ENCODE measurements at places on chromosomes 4 and X. TPM values are rescaled to one million over a fixed set of nuclear protein-coding genes. Genes with fewer than 3 reads are reported as not detected.
A peak's percentile ranks its signal among the peaks of the same experiment; 100 is the strongest.

DNA sequence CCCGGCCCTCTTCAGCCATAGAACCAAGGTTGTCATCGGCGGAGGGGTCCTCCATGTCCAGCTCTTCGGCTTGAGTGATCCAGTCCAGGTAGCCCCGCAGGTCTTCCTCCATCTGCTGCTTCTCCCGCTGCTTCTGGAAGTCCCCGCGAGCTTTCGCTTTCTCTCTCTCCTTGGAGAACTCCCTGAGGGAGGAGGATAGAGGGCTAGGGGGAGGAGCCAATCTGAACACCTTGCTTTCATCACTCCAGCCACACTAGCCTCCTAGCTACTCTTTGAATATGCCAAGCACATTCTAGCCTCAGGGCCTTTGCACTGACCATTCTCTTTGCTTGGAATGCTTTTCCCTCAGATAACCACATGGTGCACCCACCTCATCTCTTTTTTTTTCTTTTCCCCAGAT is 6.2 kb downstream of the CACNA1F start:
- H3K27me3 ChIP-seq, result peaks cover 20% of the 10 kb centered on the region
- H3K4me3 ChIP-seq, result no peak overlapping the region
- H3K4me1 ChIP-seq, result peaks cover 6% of the 10 kb centered on the region
- H3K36me3 ChIP-seq, result no peaks in the 10 kb centered on the region
- no peak overlapping the region for H3K27ac ChIP-seq
- DNase-seq, result no peak

- H3K27me3 ChIP-seq, result no peaks in the 10 kb centered on the region
- no peak for DNase-seq
- H3K4me1 ChIP-seq, result peaks cover 2% of the 10 kb centered on the region
- H3K4me3 ChIP-seq, result no peak overlapping the region
- H3K36me3 ChIP-seq, result peaks cover 17% of the 10 kb centered on the region
Observed at GRCh38 chrX:14913241-14913640, 40.0 kb downstream of the MOSPD2 start.

DNA sequence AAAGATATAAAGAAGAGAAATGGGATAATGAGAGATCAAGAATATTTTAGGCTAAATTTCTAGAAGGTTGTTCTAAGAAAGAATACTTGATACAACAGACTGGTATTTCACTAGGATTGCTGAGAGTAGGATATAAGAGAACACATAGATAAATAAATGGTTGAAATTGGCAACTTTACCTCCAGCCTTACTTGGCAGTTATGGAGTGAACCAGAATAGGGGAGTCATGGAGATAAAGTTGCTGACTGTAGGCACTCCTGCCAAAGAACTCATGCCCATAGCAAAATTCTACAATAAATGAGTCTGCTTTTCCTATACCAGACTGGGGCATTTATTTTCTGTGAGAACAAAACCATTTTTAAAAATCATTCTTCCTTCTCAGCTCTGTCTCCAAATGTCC is 26.4 kb upstream of the MMRN1 start:
- H3K27me3 ChIP-seq, result no peaks in the 10 kb centered on the region
- peaks cover 3% of the 10 kb centered on the region for H3K36me3 ChIP-seq
- no peaks in the 10 kb centered on the region for H3K4me1 ChIP-seq
- H3K4me3 ChIP-seq, result no peak overlapping the region
- H3K27ac ChIP-seq, result no peak overlapping the region

- no peaks in the 10 kb centered on the region for H3K27me3 ChIP-seq
- peaks cover 13% of the 10 kb centered on the region for H3K36me3 ChIP-seq
- H3K4me1 ChIP-seq, result peaks cover 3% of the 10 kb centered on the region
- no peak for DNase-seq
- no peak overlapping the region for H3K4me3 ChIP-seq
Observed at GRCh38 chr4:182768838-182769237, 148.3 kb downstream of the DCTD start.

GRCh38 chrX:152038804-152039203 is 64.3 kb upstream of the GABRE start:
- H3K36me3 ChIP-seq, result peaks cover 2% of the 10 kb centered on the region
- H3K27me3 ChIP-seq, result no peaks in the 10 kb centered on the region
- no peak for DNase-seq
- H3K27ac ChIP-seq, result no peak overlapping the region

DNA sequence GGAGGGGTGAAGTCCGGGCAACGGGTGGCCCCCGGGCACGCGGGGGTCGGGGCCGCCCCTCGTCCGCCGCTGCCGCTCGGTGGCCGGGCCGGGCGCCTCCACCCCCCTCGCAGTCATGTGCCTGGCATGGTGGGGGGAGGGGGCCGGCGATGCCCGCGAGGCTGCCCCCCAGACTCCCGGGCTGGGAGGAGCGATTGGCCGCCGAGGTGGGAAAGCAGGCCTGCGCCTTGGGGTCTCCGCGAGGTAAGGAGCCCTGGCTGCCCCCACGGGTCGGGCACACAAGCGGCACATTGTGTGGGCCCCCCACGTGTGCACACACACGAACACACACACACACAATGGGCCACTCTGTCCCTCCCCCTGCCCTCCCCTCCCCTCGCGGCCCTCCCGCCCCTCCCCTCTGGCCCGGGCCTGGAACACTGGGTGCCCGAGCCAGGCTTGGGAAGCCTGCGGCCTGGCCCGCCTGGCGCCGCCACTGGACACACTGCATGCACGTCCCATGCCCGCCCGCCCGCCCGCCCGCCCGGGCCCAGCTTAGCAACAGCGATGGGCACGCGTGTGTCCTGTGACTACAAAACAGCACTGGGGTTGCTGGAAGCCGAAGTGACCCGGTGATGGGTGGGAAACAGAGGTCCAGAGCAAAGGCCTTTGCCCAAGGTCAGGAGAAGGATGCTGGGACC is 1.3 kb downstream of the SLC6A8 start:
- peak overlapping the region; percentile 57 for H3K4me3 ChIP-seq
- no peak for DNase-seq
- peaks cover 13% of the 10 kb centered on the region for H3K4me1 ChIP-seq
- no peak overlapping the region for H3K27ac ChIP-seq
- H3K36me3 ChIP-seq, result no peaks in the 10 kb centered on the region

GRCh38 chr4:5858020-5858769 is 34.7 kb downstream of the CRMP1 start:
- DNase-seq, result no peak
- no peaks in the 10 kb centered on the region for H3K36me3 ChIP-seq
- no peak overlapping the region for H3K27ac ChIP-seq
- H3K4me1 ChIP-seq, result no peaks in the 10 kb centered on the region
- peaks cover 4% of the 10 kb centered on the region for H3K27me3 ChIP-seq

DNA sequence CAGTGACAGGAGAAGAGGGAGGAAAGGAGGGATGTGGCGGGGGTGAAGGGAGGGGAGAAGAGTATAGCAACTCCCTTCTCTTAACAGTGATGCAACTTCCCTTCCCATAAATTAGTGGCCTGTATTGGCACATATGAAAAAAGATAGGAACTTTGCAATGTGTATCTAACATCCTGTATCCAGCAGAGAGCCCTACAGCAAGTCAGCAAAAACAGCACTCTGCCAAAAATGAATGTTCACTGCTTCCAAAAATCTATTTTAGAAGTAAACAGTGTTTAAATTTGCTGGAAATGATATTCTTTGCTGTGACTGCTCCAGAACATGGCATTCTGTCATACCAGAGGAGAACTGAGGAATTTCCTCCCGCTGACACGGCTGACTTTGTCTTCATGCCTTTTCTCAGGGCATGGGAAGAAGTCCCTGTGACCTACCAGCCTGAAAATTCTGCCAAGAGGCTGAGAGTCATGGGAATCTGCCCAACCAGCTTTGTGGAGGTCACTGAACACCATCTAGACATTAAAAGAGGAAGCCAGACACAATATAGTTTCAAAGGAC is 343.4 kb upstream of the RASGEF1B start:
- no peak for DNase-seq
- no peaks in the 10 kb centered on the region for H3K36me3 ChIP-seq
- H3K27ac ChIP-seq, result no peak overlapping the region
- no peaks in the 10 kb centered on the region for H3K4me1 ChIP-seq
- no peak overlapping the region for H3K4me3 ChIP-seq
- no peaks in the 10 kb centered on the region for H3K27me3 ChIP-seq

DNA sequence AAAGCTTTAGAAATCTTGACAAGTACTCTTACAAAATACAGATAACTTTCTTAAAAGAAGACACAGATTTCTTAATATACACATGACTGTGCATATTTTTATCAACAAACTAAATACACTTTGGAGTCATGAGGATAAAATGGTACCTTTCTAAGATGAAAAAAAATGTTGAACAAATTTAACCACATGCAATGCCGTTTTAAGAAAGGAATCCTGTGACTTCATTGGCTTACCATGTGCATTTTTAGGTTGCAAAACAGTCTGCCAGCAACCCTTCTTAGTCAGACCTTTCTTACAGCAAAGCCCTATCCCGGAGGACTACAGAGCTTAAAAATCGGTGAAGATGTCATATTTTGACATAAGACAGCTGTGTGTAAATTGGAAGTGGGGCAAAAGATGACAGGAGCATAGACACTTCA is 51.7 kb downstream of the GASK1B start:
- H3K4me3 ChIP-seq, result no peak overlapping the region
- H3K4me1 ChIP-seq, result peaks cover 16% of the 10 kb centered on the region
- H3K27ac ChIP-seq, result peak overlapping the region; percentile 19
- H3K36me3 ChIP-seq, result no peaks in the 10 kb centered on the region
- no peaks in the 10 kb centered on the region for H3K27me3 ChIP-seq

DNA sequence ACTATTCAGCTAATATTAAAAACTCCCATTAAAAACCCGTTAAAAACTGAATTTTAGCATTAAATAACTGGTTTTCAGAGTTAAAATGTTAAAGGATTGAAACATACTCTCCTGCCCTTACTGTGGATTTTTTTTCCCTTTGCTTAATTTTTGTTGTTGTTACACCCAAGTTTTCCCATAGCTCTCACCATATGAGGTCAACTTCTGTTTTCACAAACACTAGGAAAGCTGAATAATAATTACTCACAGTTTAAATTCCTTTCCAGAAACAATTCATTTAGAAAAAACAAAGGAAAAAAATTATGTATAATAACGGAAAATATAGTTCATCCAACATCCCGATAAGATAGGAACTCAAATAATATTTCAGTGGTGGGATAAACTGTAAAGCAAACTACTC is 129.0 kb downstream of the PPP3CA start:
- H3K4me1 ChIP-seq, result peaks cover 2% of the 10 kb centered on the region
- no peak for DNase-seq
- no peak overlapping the region for H3K4me3 ChIP-seq
- H3K27ac ChIP-seq, result no peak overlapping the region

- H3K4me1 ChIP-seq, result no peaks in the 10 kb centered on the region
- peak; percentile 46 for DNase-seq
- peaks cover 46% of the 10 kb centered on the region for H3K27me3 ChIP-seq
- no peaks in the 10 kb centered on the region for H3K36me3 ChIP-seq
Observed at GRCh38 chrX:47623540-47624027, 3.9 kb upstream of the SYN1 start.

- no peaks in the 10 kb centered on the region for H3K27me3 ChIP-seq
- peak overlapping the region; percentile 10 for H3K27ac ChIP-seq
- no peaks in the 10 kb centered on the region for H3K4me1 ChIP-seq
- H3K4me3 ChIP-seq, result no peak overlapping the region
Observed at GRCh38 chr4:6884341-6884870, 25.2 kb upstream of the TBC1D14 start.

DNA sequence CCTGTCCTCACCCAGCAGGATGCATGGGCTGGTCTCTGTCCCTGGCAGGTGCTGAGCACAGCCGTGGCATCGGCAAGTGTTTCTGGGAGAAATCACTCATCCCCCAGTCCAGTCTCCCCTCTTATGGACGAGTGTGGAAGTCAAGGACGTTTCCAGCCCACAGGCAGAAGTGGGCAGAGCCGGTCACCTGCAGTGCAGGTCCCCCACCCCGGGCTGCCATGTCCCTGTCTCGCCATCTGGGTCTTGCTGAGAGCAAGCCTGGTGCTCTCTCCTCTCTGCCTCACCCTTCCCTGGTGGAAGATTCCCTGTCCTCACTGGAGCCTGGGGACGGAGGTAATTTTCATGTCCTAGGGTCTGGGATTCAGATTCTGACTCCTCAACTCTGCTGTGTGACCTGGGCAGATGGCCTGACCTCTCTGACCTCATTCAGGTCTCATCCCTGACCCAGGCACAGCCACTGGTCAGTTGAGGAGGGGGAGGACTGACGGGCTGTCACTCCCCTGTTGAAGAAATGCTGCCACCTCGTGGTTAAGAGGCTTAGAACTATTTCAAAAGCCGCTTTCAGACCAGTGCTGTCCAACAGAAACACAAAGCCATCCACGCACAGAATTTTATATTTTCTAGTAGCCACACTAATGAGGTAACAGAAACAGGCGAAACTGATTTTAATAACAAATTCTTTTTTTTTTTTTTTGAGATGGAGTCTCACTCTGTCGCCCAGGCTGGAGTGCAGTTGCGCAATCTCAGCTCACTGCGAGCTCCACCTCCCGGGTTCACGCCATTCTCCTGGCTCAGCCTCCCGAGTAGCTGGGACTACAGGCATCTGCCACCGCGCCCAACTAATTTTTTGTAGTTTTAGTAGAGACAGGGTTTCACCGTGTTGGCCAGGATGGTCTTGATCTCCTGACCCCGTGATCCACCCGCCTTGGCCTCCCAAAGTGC is 1.8 kb downstream of the CPZ start:
- peaks cover 15% of the 10 kb centered on the region for H3K27me3 ChIP-seq
- peak overlapping the region; percentile 60 for H3K4me3 ChIP-seq
- DNase-seq, result no peak
- no peak overlapping the region for H3K27ac ChIP-seq
- H3K36me3 ChIP-seq, result no peaks in the 10 kb centered on the region

DNA sequence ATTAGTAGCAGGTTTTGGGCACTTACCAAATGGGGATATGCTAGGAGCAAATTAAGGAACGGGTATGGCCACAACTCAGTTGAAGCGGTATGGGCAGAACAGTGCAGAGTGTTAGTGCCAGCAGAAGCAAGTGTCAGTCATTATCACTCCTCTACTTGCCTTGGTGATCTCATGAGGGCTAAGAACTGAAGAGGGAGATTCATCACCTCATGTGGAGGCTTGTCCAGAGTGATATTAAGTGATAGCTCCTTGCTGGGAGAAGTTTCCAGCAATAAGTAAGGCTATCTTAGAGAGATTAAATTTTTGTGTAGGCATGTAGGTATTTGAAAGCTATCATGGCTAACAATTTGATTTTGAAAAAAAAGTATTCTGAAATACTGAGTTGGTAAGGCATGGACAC is 615.4 kb upstream of the SMIM31 start:
- H3K27me3 ChIP-seq, result no peaks in the 10 kb centered on the region
- no peak overlapping the region for H3K27ac ChIP-seq
- no peak for DNase-seq
- no peaks in the 10 kb centered on the region for H3K36me3 ChIP-seq
- H3K4me1 ChIP-seq, result no peaks in the 10 kb centered on the region

GRCh38 chr4:74263551-74263950 is 44.7 kb upstream of the EPGN start:
- no peaks in the 10 kb centered on the region for H3K36me3 ChIP-seq
- no peaks in the 10 kb centered on the region for H3K27me3 ChIP-seq
- peak overlapping the region; percentile 81 for H3K27ac ChIP-seq
- H3K4me3 ChIP-seq, result no peak overlapping the region
- DNase-seq, result no peak

The NDST3 gene
- 4.7 TPM for total RNA-seq

The UGT8 gene
- 1.6 TPM for total RNA-seq

The CPE gene
- total RNA-seq, result 94.1 TPM

The ARMCX2 gene
- total RNA-seq, result 110 TPM

The TRIM61 gene
- 2.4 TPM for total RNA-seq

The TMSB15A gene
- 20.7 TPM for total RNA-seq

The SASH3 gene
- total RNA-seq, result not detected

The DGKK gene
- total RNA-seq, result 0.04 TPM
